ENCODE measurements at places on chromosomes 5 and 9.

DNA sequence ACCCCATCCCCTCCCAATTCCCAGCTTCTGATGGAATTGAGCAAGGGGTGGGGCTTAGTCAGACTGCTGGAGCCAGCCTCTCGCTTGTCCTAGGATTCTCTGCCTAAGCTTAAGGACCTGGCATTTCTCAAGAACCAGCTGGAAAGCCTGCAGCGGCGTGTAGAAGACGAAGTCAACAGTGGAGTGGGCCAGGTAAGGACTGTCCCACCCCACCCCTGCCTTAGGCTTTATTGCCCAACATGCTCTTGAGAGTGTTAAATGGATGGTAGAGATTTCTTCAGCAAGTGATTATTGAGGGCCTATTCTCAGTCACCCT, 1.1 kb downstream of the SLC35A4 start:
- DNase-seq: no peak

GRCh38 chr5:68648944-68649857, 433.6 kb downstream of the PIK3R1 start:
- no peak for DNase-seq

DNA sequence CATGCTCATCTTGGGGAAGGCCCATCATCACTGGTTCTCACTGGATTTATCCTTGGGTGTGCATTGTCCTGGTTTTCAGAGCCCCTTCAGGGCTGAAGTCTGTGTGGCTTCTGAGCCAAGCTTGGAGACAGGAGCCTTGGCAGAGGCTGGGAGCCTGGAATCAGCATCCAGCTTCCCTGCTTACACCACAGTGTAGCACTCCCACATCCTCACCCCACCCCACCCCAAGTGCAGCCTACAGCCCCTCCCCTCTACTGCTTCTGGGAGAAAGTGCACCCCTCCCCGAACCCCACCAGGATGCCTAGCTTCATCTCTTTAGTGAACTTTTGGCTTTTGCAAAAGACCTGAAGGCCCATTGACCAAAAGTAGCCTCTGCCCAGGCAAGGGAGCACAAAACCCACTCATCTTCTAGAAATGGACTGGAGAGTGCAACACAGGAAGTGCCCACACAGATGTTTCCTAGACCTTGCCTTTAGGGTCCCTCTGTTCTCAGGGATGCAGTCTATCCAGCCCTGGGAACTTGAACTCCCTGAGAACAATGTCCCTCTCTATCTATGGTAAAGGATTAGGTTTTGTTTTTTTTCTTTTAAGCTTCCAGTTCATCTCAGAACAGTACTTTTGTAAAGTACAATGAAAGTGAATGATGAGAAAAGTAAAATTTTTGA, 189.7 kb downstream of the PALM2AKAP2 start:
- DNase-seq: no peak

- no peak for DNase-seq
Measured at GRCh38 chr5:38596981-38597380, 40.5 kb upstream of the LIFR start.

DNA sequence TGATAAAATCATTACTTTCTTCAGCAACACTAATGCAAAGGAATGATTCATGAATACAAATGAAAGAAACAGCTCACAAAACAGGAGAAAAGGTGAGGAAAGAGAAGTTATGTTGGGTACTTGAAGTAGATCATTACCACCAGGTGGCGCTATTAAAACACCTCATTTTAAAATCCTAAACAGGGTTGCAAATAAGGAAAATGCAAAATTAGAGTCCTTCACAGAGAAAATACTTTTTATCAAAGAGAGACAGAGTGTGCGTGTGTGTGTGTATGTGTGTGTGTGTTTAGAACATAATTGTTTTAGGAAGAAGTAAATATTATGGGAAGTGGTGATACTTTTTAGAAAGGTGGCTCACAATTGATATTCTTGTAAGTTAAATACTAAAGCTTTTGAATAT, 49.5 kb upstream of the CD180 start:
- DNase-seq: peak; percentile 41

GRCh38 chr5:165161204-165161603, 1655.8 kb downstream of the MAT2B start:
- no peak for DNase-seq

- no peak for DNase-seq
Measured at GRCh38 chr5:177612215-177612673, 12.3 kb downstream of the B4GALT7 start.

GRCh38 chr5:157177953-157178352, 2.7 kb upstream of the ITK start:
- DNase-seq: no peak

DNA sequence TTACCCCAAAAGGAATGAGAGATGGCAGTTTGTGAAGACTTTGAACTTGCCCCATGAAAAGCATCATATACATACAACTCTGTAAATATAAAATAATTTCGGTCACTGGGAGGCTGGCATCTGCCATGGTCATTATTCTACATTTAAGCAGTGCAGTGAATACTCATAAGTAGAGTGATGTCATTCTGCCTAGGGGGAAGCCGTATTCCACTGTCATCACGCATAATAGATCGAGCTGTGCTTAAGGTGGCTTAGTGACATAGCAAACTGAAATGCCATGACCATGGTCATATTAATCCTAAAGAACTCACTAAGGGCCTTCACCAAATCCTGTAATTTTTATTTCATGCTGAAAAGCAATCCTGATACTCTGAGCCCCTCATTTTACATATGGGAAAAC, 42.4 kb upstream of the NR4A3 start:
- DNase-seq: no peak

GRCh38 chr5:154143211-154143641, 47.3 kb upstream of the GALNT10 start:
- no peak for DNase-seq

DNA sequence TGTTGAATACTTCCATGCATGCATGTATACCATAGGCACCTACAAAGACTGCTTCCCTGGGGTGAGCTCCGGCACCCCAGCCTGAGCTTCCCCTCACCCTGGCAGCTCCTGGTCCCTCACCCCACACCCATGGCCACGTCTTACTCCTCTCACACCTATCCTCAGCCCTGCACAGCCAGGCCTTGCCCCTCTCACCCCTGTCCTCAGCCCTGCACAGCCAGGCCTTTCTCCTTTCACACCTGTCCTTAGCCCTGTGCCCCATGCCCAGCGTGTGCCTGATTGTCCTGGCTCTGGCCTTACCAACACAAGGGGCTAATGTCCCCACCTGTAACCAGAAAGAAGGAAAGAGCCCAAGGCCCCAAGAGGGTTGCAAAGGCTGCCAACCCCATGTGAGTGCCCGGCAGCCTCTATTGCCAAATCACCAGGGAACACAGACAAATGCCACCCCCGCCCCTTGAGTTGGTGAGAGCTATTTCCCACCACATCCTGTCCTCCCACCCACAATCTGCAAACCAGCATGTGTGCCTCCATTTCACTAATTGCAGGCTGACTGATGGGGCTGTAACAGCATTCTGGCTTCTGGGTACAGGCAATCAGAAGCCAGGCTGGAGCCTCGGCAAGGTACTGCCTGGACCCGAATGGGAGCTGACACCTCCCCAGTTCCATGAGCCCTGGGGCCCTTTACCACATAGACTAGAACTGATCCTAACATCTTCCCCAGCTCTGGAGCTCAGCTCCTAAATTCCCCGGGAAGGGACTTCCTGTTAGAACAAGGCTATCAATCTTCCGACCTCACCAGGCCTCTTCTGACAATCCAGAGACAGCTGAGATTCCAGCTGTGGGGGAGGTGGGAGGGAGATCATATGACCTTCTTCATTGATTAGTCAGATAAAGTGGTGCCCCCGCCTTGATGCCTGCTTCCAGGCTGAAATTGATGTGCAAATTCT, 78.2 kb downstream of the FAM114A2 start:
- no peak for DNase-seq

GRCh38 chr5:179275941-179276837, 69.1 kb downstream of the ADAMTS2 start:
- DNase-seq: no peak

GRCh38 chr5:34660444-34660843, 4.3 kb downstream of the RAI14 start:
- DNase-seq: no peak

DNA sequence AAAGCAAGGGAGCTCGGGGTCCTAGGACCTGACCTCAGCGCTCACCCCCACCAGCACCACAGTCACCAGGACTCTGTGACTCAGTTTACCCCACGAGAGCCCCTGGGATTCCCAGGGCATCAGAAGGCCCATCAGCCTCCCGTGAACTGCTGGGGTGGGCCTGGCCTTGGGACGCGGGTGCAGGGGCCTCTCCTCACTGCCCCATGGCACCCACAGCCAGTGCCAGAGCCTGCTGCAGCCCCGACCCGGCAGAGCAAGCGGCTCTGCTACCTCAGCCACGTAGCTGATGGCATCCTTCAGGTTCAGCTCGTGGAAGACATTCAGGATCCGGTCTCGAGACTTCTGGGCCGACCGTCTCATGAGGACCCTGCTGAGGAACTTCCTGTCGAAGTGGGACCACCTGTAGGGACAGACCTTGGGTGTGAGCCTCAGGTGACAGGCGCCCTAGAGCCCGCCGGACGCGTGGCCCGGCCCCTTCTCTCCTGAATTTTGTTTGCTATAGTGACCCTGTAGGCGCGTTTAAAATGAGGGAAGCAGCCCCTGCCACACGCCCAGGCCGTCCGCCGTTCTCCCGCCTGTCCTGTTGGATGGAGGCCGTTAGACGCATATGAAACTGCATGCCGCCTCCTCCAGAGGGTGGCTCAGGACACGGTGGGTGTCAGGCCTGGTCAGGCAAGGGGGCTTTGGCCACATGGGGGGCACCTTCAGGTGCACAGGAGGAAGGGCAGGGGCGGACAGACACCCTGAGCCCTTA, 36.8 kb downstream of the EXOC3 start:
- DNase-seq: no peak

DNA sequence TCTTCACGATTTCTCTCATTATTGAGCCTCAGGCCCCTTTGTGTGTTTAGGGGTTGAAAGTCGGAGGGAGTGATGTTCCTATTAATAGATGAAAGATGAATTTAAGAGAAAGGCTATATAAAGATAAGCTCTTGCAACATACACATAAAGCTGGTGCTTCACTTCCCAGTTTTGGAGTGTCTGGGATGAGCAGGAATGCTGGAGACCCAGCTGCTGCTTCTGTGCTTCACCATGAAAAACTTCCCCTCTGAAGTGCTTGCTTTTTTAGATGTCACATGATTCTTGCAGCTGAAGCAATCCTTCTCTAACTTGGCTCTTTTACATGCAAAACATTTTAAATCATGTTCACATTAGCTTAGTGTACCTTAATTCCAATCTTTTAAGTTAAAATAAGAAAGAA, 19.7 kb upstream of the SNCAIP start:
- DNase-seq: no peak

GRCh38 chr5:158521995-158522394, 577.7 kb downstream of the EBF1 start:
- no peak for DNase-seq

GRCh38 chr5:61182449-61182848, 20.2 kb upstream of the SMIM15 start:
- no peak for DNase-seq

GRCh38 chr5:122137702-122138101, 8.4 kb downstream of the ZNF474 start:
- peak; percentile 27 for DNase-seq

- no peak for DNase-seq
Measured at GRCh38 chr5:7881091-7881490, 12.1 kb downstream of the MTRR start.

- DNase-seq: no peak
Measured at GRCh38 chr5:178106556-178107239, 6.6 kb upstream of the N4BP3 start.

- no peak for DNase-seq
Measured at GRCh38 chr9:111192650-111193049, 137.4 kb downstream of the OR2K2 start.

DNA sequence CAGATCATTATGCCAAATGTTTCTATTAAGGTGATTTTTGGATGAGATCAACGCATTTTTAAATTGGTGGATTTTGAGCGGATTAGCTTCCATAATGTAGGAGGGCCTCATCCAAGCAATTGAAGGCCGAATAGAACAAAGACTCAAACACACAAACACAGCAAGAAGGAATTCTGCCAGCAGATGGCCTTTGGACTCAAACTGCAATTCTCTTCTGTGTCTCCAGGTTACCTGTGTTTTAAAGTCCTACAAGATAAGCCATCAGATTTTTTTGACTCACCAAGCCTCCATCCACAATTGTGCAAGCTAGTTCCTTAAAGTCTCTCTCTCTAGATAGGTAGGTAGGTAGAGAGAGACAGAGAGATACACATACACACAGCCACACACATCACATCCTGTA, 25.5 kb downstream of the CDH6 start:
- DNase-seq: no peak

- no peak for DNase-seq
Measured at GRCh38 chr5:52497133-52497693, 290.5 kb upstream of the ITGA1 start.

DNA sequence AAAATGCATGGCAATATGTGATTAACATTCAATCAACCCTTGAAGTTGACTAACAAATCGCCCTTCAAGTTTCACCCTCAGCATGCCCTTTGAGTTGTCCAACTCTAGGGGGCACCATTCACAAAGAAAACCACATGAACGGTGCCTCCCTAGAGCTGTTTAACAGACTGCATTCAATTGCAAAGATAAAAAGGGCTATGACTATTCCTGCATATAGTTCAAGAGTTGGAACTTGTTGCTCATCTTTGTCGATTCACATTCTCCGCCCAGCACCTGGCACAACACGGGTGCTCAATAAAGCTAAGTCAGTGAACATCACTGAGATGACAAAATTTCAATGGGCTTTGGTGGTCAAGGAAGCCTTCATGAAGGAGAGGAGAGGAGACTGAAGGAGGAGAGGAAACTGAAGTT, 69.6 kb upstream of the SLC30A5 start:
- no peak for DNase-seq

DNA sequence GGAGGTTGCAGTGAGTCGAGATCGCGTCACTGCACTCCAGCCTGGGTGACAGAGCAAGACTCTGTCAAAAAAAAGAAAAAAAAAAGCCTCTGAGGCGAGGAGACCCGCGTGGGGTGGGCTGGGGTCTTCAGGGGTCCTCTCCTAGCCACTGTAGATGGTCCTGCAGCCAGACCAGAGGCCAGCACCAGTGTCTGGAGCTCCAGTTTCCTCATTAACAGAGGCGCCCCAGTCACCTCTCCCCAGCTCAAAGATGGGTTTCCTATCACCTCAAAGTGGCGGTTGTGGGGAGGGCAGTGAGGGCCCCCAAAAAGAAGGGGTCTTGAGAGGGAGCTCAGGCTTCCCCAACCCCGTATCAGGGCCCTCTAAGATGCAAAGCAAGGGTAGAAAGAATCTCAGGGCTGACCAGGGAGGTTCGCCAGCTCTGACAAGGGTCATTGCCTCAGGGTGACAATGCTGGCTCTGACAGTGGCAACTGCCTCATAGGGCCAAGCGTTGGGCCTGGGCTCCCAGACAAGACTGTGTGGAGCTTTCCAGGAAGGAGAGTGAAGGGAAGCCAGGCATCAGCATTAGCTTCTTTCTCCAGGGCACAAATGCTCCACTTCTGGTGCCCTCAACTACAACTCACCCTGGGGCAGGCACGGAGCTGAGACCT, 15.0 kb downstream of the STK10 start:
- no peak for DNase-seq

DNA sequence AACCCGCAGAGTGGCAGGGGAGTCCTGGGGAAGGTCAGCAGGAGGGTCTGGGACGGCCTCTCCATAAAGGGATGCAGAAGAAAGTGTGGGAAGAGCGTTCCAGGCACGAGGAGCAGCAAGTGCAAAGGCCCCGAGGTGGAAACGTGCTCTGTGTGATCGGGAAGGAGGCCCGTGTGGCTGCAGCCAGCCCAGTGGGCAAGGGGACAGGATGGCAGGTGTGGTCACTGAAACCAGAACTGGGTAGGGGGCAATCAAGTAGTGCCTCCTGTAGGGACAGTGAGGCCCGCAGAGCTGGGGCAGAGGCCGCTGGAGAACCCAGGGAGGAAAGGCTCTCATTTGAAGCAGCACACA, 16.3 kb upstream of the LAMC3 start:
- no peak for DNase-seq

Data from CD4-positive, alpha-beta T cell treated with Interleukin-17A for 4 hours (primary cell).